ENCODE measurements at places on chromosomes 6 and 20. TPM values are rescaled to one million over a fixed set of nuclear protein-coding genes. Genes with fewer than 3 reads are reported as not detected.

Gene SIM1
- total RNA-seq = 0.33 TPM

Gene RGS17
- total RNA-seq = 3.4 TPM

Gene CST1
- not detected for total RNA-seq

Gene CD109
- 77.2 TPM for total RNA-seq

Gene TGM2
- 938 TPM for total RNA-seq

Gene DNAH8
- under 0.01 TPM for total RNA-seq

Gene BMP6
- total RNA-seq = 246 TPM

Gene SDCBP2
- total RNA-seq = 6.2 TPM

Gene LIME1
- 2.9 TPM for total RNA-seq

Gene TSBP1
- total RNA-seq = not detected

Gene SLC17A1
- not detected for total RNA-seq

Gene EPPIN
- total RNA-seq = not detected

Gene NFS1
- 20.0 TPM for total RNA-seq

Gene HUS1B
- 0.98 TPM for total RNA-seq

Gene SIRPB2
- total RNA-seq = 4.2 TPM

Gene TAB2
- 24.2 TPM for total RNA-seq

Gene RSPH4A
- 0.19 TPM for total RNA-seq

Gene FAM209B
- total RNA-seq = not detected
